ENCODE measurements at places on chromosomes 16 and 17. TPM values are rescaled to one million over a fixed set of nuclear protein-coding genes. Genes with fewer than 3 reads are reported as not detected.
A peak's percentile ranks its signal among the peaks of the same experiment; 100 is the strongest.

DNA sequence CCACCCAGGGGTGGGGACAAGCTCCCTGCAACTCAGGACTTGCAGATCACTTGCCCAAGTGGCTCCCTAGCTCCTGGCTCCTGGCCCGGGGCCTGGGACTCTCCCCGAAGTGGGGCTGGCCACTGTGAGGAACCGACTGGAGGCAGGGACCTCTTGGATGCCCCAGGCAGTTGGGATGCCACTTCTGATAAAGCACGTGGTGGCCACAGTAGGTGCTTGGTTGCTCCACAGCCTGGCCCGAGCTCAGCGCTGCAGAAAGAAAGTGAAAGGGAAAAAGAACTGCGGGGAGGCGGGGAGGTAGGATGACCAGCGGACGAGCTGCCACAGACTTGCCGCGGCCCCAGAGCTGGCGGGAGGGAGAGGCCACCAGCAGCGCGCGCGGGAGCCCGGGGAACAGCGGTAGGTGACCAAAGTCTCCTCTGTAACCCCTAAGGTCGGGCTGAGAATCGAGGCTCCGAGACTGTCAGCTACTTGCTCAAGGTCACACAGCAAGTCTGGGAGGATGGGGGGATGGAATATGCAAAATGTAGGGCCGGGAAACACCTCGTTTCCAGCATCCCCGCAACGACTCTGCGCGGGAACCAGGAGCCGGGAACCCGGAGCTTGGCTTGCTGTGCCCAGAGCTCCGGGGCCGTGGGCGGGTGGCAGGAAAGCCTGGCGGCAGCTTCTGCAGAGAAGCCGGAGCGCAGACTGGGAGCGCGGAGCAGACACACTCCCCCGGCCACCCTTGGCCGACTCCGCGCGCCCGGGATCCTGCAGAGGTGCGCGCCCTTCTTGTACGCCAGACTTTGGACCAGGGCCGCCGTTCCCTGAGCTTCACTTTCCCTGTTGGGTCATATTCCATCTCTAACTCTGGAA, 1.9 kb downstream of the CIITA start:
- DNase-seq = no peak

DNA sequence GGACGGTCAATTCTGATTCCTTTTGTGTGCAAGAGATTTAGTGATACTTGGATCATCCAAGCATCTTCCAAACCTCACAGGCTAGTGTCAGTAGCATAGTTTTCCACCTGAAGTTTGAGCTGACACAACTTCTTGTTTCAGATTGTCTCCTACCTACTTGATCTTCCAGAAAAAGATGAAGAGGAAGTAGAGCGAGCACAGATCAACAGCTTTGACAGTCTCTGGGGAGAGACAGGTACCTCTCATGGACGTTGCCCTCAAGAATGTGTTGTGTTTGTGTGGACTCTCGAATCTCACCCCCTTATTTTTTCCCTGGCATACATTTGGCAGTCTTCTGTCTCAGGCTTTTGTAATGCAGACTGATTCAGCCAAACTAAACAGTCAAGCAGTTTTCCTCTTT, 47.4 kb downstream of the CYB561 start:
- DNase-seq = peak; percentile 14

GRCh38 chr17:44451832-44452231, 51.4 kb downstream of the GPATCH8 start:
- DNase-seq = no peak

GRCh38 chr16:22188595-22189442, 17.3 kb upstream of the EEF2K start:
- peak; percentile 86 for DNase-seq

DNA sequence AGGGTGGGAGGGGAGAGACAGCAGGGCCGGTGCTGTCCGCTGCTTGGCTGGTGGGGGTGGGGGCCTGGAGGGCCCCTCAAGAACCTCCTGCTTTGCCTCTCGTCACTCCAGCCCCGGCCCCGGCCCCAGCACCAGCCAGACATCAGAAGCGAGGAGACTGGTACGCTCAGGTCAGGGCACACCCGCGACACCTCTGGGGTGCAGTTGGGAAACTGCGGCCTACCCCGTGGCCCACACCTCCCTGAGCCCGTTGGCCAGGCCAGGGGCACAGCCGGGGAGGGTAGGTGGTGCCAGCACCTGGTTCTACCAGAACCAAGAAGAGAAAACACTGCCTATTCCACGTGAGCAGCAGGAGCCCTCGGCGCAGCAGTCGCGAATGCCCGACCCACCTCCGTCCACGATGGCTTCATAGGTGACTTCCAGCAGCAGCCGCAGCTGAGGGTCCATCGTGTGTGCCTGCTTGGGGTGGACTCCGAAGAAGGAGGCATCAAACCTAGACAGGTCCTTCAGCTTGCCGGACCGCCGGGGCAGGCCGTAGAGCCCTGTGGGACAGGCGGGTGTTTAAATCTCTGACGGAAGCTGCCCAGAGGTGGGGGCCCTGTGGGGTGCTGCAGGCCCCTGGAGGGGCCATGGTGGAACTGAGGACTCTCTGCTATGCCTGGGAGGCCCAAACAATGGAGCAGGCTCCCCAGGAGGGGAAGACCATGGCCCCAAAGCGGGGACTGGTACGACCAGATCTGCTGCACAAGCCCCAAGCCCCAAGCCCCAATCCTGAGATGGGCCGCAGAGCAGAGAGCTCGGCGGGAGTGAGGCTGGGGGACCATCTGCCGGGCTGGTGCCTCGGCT, 2.9 kb downstream of the FASN start:
- DNase-seq = no peak

- DNase-seq = no peak
Measured at GRCh38 chr17:49197346-49197998, 12.9 kb downstream of the GNGT2 start.

- peak; percentile 82 for DNase-seq
Measured at GRCh38 chr17:27571563-27572352, 59.2 kb upstream of the LGALS9 start.

DNA sequence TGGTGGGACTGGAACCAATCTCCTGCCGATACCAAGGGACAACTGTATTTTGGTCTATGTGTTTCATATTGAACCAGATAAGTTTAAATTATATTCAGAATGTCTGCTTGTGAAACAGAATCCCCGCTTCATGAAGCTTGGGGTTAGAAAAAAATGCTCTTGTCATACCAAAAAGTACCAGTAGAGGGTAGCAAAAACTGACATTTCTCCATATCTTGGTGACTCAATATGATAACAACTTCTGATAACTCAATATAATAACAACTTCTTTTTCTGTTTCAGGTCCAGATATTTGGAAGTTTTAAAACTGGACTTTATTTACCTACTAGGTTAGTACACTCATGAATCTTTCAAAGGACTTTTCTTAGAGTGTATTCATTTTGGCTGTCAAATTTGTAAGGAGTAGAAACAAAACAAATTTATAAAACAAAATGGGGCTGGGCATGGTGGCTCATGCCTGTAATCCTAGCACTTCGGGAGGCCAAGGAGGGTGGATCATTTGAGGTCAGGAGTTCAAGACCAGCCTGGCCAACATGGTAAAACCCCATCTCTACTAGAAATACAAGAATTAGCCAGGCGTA, 52.3 kb upstream of the ADCY7 start:
- DNase-seq = peak; percentile 82

DNA sequence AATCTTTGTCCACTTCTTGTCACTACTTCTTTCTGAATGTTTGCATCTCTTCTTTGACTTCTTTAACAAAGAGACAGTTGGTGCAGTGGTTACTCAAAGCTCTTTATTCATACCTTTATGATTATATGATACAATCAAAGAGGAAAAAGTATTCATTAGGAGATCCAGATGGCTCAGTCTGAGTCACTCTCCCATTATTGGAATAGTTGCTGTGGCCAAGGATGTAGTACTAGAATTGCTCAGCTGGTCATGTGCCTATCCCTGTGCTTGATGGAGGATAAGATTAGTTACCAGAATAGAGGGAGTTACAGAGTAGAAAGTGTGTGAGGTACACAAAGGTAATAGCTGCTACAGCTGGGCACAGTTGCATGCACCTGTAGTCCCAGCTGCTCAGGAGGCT, 18.3 kb downstream of the BCAS3 start:
- DNase-seq = no peak

DNA sequence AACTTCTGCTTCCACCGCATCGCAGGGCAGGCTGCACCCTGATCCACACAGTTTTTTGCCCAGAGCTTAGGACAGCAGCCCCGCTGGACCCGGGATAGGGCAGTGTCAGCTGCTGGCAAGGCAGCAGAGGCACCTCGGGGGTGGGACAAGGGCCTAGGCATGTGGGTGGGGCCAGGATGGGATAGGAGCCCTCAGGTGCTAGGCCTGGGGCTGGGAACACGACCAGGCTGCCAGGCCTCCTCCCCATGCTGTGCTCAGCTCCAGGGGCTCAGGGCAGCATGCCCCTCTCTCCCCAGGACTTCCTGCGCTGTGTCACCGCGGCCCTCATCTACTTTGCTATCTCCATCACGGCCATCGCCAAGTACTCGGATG, 4.6 kb downstream of the CMTM3 start:
- DNase-seq = no peak

DNA sequence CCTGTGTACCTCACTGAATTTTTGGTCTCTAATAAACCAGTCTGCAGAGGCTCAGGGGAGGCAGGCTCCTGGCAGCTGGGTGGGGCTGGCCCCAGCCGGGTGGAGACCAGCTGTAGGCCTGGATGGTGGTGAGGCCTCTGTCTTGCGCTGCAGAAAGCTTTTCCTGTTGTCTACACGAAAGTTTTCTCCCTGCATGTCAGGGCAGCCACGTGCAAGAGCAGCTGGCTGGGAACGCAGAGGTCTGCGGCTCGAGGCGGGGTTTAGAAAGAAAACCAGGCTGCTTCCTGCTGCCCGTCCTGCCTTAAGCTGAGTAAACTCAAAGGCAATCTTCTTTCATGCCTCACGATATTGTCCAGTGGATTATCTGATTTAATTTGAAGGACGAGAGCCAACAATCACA, 2.4 kb downstream of the SERPINF1 start:
- peak; percentile 93 for DNase-seq

DNA sequence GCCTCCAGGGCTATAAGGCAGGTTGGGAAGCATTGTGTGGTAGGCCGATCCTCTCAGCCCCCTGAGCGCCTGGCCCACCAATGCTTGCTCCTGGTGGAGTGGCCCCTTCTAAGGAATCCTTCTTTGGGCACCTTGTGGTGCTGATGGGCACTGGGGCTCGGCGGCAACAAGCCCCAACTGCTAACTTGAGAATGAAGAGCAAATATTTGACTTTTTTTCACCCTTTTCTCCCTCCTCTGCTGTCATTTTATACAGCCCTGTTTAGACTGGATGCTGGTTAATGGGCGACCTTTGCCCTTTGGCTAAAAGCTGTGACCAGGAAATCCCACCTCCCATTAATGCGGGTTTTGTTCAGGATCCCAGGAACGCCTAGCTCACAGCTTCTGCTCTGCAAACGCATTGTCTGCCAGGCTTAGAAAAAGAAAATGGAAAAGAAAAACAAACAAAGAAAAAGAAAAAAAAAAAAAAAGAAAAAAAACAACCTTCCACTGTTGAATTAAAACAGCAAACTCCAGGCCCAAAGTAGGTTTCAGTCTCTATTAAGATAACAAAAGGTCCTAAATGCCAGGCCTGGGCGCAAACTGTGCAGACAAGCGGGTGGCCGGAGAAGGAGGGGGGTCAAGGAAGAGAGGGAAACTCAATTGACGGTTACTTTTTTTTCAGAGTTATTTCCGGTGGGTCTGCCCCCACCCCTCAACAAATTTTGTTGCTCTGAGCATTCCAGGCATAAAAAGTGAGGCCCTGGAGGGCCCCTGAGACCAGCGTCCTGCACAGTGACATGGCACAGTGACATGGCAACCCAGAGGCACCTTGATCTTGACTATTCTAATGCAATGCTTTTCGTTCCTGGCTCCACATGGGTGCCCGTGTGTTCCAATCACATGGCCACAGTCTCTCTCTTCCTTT, 301.4 kb downstream of the MAF start:
- no peak for DNase-seq

GRCh38 chr16:2843526-2843925, 13.4 kb downstream of the ZG16B start:
- no peak for DNase-seq

DNA sequence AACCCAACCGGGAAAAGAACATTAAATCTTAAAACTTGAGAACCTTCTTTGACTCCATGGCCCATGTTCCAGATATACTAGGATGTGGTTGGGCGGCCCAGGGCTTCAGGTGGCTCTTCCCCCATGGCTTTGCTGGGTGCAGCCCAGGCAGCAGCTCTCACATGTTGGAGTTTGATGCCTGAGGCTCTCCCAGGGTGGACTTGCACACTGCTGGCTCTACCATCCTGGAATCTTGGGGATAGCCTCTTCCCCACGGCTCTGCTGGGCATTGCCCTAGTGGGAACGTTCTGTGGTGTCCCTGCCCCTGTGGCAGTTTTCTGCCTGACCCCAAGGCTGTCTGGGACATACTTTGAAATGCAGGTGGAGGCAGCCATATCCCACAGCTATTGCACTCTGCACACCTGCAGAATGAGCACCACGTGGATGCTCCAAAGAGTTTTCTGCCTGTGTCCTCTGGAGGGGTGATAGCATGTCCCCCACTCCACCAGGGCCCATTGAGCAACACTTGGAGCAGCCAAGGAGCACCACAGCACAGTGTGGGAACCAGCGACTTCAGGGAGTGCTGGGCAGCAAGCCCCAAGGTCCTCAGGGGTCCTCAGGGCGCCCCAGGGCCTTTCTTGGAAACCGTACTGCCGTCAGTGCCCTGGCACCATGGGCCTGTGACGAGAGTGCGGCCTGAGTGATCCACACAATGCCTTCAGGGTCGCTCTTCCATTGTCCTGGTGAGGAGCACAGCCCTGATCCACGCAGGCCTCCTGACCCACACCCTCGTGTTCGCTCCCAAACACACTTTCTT, 70.8 kb downstream of the GOSR1 start:
- no peak for DNase-seq

DNA sequence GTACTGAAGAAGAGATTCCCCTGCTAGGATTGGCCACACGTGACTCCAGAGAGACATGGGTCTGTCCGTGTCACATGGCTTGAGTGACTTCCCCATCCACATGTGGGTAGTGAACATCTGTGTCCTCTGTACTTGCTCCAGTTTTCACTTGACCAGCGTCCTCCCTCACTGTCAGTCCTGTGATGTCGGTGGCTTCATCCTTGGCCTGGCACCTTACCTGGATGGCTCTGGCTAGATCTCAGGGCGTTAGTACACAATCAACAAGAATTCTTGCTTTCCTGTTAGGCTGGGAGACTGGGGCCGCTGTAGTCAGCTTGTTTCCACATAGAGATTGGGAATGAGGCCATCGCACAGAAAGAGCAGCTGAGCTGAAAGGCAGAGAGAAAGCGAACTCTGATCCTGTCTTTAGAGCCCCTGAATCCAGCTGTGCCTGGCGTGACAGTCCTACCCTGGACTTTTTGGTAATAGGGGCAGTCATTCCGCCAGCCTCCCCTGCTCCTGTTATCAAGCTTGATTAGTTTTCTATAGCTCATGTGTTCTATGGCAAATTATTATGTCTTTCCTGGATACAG, 227.3 kb downstream of the SNX29 start:
- DNase-seq = no peak

Gene EIF1
- total RNA-seq = 261 TPM

Measured in tongue (tissue), 3 donors.